ENCODE measurements at places on chromosomes 2 and 18.

GRCh38 chr2:96207073-96207773 is 1.4 kb downstream of the STARD7 start:
- DNase-seq = no peak

DNA sequence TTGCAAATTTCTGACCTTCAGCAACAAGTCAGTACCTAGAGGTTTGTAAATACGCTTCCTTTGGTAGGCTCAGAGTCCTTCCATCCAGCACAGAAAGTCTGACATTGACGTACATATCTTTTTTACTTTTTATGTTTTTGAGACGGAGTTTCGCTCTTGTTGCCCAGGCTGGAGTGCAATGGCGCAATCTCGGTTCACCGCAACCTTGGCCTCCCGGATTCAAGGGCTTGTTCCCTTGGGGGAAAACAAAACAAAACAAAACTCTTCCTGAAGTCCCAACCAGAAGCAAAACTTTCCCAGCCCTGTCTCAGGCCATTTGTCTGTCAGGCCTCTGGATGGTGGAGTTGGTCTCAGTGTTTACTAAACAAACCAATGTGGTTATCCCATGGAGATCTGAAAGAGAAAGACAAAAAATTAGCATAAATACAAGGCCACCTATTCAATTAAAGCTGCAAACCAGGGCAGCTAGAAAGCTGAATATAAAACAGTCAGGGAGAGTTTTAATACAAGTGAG is 29.6 kb upstream of the ATL2 start:
- no peak for DNase-seq

DNA sequence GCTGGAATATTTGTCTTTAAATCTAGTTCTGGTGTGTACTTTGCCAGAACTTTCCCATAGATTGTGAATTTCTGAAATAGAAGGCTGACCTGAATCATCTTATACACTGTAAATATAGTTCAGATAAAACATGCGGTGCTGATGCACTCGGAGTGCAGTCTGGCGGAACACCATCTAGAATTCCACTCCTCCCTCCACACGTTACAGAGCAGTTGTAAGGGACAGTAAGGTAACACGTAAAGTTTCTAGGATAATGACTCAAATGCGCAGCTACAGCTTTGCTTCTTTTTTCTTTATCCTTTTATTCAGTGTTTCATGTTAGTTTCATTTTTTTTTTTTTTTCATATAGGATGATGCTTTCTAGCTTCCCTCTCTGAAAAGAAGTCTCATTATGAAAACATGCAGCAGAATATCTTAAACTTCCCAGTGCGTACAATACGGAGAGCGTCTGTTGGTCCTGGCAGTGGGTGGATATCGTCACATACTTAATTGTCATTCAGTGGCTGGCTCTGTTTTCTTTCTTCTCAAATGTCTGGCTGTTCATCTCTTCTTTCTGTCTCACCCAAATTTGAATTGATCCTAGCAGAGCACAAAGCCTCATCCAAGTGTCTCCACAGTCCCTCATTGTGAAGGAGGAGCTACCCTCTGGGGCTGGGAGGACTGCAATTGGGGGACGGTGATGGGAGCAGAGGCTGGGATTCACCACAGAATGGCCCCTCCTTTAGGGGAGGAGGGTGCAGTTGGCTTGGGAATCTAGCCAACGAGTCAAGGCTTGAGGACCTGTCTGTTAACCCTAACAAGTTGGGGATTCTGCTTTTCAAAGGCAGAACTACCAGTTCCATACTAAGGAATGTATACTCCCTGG is 138.8 kb downstream of the MYT1L start:
- no peak for DNase-seq

GRCh38 chr2:131035112-131035825 is 58.0 kb downstream of the FAM168B start:
- DNase-seq = no peak

- DNase-seq = no peak
Observed at GRCh38 chr2:177078855-177079254, 133.7 kb upstream of the HNRNPA3 start.

DNA sequence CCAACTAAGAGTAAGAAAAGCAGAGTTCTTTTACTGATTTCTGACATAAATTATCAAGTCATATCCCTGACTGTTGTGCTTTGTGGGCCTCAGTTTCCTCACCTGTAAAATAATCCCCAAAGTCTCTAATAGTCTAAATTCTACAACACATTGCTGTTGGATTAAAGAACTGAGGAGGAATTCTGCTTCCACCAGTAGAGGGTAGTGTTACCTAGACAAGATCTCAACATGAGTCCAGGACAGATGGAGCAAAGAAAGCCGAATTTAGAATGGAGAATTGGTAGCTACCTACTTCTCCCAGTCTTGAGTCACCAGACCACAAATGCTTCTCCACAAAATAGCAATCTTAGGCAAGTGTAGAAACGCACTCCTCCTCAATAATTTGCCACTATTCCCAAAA is 462.5 kb upstream of the FSHR start:
- DNase-seq = no peak

DNA sequence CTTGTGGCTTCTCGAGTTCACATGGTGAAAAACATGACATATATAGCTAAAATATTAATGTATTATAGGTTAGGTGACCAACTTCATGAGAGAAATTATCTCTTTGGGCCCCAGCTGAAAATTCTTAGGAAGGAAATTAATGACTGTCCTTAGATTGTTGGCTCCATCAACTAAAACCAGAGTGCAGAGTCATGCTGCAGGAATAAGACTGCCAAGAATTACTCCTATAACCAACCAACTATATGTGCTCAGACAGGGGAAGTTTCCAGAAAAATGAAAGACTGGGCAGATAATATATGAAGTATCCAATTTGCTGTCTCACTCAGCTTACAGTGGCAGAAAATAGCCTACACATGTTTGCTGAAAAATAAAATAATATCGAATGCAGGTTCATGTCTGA is 71.0 kb upstream of the TMEFF2 start:
- DNase-seq = no peak

GRCh38 chr2:139031722-139032121 is 251.5 kb upstream of the NXPH2 start:
- DNase-seq = no peak

DNA sequence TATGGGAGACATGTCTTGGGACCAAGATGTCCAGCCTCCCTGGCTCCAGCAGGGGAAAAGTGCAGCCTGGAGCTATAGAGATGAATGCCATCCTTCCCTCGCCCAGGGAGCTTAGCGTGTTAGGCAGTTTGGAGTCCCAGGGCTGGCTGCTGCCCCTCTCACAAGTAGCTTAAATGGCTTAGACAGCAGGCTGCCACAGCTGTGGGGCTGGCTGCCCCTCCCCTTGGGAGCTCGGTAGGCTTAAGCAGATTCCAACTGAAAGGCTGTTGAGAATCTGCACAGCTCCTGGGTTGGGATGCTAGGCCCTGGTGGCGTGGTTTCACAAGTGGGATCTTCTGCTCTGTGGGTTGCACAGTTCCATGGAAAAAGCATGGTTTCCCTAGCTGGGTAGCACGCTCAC is 940.5 kb upstream of the DDX18 start:
- DNase-seq = no peak

DNA sequence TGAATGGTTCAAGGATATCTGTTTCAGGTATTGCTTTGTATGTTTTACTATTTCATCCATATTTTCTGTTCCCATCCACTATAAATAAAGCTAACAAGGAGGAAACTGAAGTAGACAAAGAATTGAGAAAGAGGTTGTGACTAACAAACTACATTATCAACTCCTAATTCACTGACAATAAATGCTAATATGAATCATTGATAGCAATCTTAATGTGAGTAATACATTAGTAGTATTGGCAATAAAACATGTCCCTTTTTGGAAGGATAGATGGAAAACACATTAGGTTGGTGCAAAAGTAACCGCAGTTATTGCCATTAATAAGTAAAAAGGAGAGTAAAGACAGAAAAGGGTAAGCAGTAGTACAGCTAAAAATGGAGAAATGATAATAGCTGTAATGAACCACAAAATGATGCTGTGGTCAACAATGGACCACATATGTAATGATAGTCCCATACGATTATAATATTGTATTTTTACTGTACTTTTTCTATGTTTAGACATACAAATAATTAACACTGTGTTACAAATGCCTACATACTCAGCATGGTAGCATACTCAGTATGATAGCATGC is 104.7 kb downstream of the THADA start:
- DNase-seq = no peak

DNA sequence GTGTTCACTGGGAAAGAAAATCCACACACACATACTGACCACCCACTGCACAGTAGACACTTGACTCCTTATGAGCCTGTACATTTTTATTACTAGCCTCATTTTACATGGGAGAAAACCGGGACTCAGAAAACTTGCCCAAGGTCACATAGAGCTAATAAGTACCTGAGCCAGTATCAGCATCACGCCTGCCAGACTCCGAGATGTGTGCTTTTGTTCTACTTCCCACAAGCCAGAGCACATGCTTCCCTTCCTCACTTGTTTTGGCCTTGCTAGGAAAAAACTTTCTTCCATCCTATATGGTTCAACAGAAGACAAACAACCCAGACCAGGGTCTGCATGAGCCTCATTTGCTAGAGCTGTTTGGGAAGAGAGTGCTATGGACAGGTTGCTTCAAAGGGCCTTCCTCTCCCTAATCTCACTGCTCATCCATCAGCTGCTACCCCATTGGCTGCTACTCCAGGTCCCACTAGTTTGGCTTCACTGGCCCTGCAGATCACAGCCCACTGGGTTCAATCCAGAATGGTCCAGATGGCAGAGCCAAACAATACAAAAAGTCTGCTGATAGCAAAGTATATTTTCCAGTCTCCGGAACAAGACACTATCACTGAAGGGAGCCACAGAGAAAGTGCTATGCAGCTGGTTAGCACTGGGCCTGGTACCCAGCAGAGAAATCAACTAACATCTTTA is 63.9 kb downstream of the STK39 start:
- no peak for DNase-seq

GRCh38 chr2:46886268-46887027 is 29.2 kb downstream of the MCFD2 start:
- no peak for DNase-seq

GRCh38 chr2:11683476-11683875 is 13.5 kb upstream of the NTSR2 start:
- no peak for DNase-seq

DNA sequence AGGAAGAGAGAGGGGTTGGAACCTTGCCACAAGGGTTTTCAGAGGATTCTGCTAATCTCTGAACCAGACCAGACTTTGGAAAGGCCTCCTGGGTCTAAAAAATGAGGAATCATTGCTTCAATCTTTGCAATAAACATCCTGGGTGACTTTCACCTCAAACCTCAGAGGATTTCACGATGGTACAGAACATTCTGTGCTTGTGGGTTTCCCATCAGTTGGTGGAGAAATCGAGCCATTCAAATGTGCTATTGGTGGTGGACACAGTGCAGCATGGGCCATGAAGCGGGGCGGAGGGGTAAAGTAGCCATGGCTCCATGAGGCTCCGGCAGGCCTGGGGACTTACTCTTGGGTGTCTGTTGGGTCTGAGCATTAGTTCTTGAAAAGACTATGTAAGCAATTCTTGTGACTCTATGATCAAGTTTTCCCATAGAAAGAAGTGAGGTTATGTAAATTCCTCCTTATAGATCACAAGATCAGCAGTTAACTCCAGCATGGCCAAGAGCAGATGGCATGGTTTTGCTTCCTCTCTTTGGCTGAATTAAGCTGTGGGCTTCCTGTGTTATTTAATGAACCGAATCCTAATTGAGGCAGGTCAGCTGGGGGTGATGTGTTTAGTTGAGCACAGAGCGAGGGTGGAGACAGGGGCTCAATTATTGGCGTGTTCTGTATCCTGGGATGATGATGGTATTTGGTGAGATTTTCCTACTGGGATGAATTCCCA is 1.9 kb upstream of the IL1R2 start:
- DNase-seq = no peak

GRCh38 chr18:61908661-61909060 is 15.9 kb upstream of the RNF152 start:
- DNase-seq = no peak

DNA sequence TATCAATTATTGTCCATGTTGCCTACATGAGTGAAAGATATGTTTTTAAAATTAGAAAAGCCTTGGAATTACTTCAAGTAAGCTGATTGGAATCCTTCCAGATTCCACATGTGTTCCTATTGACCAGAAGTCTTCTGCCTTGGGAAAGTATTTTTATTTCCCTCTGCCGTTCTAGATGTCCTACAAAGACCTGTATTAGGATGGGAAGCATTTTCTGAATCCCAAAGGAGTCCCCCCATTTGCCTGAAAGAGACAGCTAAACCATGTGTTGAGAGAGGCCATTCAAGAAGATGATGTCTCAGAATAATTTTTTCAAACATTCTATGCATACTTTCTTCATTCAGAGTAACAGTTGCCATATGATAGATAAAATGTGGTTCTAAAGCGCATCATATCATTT is 19.0 kb upstream of the MYO1B start:
- DNase-seq = no peak

DNA sequence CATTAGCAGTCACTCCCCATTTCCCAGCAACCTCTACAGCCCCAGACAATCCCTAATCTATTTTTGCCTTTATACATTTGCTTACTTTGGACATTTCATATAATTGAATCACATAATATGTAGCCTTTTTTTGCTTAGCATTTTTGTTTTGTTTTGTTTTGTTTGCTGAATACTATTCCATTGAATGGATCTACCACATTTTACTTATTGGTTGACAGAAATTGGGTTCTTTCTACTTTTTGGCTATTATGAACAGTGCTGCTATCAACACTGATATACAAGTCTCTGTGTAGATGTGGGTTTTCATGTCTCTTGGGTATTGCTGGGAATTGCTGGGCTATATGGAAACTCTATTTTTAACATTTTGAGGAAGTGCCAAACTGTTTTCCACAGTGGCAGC is 7.6 kb downstream of the PTPN18 start:
- DNase-seq = no peak

DNA sequence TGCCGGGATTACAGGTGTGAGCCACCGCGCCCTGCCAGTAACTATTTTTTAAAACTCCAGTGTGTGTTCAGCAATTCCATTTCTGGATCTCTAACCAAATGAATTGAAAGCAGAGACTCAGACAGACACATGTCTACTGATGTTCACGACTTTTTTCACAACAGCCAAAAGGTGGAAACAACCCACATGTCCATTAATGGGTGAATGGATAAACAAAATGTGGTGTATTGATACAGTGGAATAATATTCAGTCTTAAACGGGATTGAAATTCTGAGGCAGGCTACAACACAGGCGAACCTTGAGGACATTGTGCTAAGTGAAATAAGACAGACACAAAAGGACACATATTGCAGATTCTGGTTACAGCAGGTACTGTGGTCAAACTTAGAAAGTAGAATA is 55.0 kb downstream of the DDX1 start:
- no peak for DNase-seq

- no peak for DNase-seq
Observed at GRCh38 chr18:25121442-25121841, 230.5 kb downstream of the ZNF521 start.

GRCh38 chr2:99675130-99675661 is 185.4 kb upstream of the REV1 start:
- DNase-seq = no peak
